Retina (tissue), 1 donor: ENCODE measurements at places on chromosomes 13 and 19.

GRCh38 chr13:51230477-51231105 is 8.4 kb downstream of the FAM124A start:
- DNase-seq = no peak

DNA sequence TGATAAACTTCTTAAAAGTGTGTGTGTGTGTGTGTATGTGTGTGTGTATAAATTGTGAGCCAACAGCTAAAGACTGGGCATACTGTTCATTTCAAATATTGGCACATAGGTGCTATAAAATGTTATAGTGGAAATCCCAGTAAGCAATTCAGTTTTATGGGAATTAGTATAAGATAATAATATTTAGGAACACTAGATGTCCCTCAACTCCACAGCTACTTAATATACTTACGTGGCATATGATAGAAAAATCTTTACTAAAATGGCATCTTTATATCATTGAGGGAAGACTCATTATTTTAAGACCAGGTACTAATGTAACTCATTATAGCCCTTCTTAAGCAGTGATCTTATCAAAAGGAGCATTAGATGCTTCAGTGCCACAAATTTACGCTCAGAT is 266.2 kb downstream of the MAB21L1 start:
- no peak for DNase-seq

DNA sequence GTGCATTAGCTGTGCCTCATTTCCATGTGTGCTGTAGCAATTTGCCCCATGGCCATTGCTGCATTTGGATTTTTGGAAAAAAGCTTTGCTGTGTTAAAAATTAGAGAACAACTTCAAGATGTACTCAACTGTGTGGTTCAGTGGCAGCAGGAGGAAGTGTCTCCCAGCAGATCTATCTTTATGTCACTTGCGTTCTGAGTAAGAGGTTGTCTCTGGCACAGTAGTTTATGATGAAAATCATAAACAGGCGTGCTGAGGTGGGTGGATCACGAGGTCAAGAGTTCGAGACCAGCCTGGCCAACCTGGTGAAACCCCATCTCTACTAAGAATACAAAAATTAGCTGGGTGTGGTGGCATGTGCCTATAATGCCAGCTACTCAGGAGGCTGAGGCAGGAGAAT is 29.0 kb upstream of the RNF17 start:
- DNase-seq = no peak

GRCh38 chr19:38721979-38722773 is 22.1 kb downstream of the CAPN12 start:
- peak; percentile 74 for DNase-seq

DNA sequence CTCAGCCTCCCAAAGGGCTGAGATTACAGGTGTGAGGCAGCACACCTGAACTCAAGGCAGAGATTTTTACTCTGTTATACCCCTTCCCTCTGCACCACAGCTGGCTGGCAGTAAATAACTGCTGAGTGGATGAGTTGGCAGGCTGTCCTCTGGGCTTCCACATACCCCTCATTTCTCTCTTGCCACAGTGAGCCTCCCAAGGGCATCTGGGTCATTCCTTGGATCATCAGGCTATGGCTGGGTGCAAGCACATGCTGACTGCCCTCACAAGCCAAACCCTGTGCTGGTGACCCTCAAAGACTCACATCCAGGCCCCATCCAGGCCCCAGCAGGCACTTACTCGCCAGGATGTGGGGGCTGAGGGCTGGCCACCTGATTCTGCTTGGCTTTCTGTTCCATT is 4.2 kb downstream of the SUGP1 start:
- DNase-seq = no peak

DNA sequence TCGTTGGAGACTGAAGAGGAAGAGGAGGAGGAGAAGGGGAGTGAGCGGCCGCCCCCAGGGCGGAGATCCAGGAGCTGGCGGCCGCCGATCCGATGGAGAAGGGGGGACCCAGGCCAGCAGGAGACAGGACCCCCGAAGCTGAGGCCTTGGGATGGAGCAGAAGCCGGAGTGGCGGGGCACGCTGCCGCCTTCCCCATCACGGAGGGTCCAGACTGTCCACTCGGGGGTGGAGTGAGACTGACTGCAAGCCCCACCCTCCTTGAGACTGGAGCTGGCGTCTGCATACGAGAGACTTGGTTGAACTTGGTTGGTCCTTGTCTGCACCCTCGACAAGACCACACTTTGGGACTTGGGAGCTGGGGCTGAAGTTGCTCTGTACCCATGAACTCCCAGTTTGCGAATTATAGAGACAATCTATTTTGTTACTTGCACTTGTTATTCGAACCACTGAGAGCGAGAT is 1.8 kb downstream of the GADD45B start:
- peak; percentile 20 for DNase-seq

GRCh38 chr19:45746866-45747265 is 13.6 kb downstream of the MEIOSIN start:
- no peak for DNase-seq

- no peak for DNase-seq
These were observed 12.3 kb downstream of the ZSWIM4 start for GRCh38 chr19:13807421-13808021.
